ENCODE measurements at places on chromosomes 6 and 20. TPM values are rescaled to one million over a fixed set of nuclear protein-coding genes. Genes with fewer than 3 reads are reported as not detected.

DNA sequence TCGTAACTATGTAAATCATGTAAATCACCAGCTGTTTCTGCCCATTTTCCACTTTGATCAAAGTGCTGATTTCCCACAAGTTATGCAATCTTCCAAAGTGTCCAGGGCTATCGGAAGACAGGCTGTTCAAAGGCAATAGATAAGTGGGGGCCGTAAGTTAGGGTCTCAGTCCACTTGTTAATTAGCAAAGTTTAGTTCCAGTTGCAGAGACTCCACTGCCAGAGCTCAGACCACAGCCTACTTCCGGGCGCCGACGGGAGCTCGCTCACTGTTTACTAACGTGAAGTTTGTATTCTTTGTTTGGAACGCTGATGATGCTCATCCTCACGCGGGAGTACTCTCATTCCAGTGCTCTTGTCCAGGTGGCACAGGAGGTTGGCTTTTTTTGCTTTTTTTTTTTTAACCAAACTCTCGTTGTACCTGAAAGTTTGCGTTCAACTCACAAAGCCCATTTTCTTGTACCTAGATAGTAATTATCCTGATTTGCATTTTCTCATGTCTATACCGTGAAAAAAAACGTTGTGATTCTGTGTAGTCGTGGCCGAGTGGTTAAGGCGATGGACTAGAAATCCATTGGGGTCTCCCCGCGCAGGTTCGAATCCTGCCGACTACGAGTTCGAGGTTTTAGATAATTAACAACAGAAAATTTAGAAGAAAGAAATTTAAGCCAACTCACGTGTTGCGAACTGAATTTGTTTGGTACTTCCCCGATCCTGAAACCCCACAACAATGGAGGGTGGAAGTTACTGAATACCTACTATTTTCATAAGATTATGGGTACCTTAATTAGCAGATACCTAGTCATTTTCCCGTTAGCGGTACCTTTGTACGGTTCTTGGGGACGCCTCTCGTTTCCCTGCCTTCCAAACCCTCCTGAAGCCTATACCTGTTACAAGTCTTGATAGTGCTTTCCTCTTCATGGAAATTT is 29.9 kb upstream of the ZNF184 start:
- peak overlapping the region; percentile 71 for H3K27ac ChIP-seq
- H3K27me3 ChIP-seq, result peaks cover 52% of the 10 kb centered on the region
- H3K4me3 ChIP-seq, result peak overlapping the region; percentile 80
- H3K36me3 ChIP-seq, result peaks cover 1% of the 10 kb centered on the region

DNA sequence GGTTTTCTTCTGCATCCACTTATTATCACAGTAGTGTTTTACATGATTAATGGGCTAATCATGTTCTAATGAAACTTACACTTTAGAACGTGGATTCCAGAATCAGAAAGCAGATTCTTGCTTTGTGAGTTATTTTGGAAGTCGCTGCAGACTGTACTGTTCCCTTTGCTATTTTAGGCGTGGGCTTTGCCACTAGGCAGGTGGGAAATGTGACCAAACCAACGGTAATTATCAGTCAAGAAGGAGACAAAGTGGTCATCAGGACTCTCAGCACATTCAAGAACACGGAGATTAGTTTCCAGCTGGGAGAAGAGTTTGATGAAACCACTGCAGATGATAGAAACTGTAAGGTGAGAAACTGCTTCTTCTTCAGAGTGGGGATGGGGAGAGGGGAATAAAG is 598 bp downstream of the FABP7 start:
- no peaks in the 10 kb centered on the region for H3K4me1 ChIP-seq
- H3K27me3 ChIP-seq, result peaks cover 35% of the 10 kb centered on the region
- no peak for DNase-seq

The CPXM1 gene
- total RNA-seq, result 0.68 TPM

- peaks cover 6% of the 10 kb centered on the region for H3K36me3 ChIP-seq
- peak; percentile 70 for DNase-seq
- no peaks in the 10 kb centered on the region for H3K27me3 ChIP-seq
- H3K4me3 ChIP-seq, result peak overlapping the region; percentile 75
Observed at GRCh38 chr20:53884859-53885541, 185.4 kb downstream of the BCAS1 start.

DNA sequence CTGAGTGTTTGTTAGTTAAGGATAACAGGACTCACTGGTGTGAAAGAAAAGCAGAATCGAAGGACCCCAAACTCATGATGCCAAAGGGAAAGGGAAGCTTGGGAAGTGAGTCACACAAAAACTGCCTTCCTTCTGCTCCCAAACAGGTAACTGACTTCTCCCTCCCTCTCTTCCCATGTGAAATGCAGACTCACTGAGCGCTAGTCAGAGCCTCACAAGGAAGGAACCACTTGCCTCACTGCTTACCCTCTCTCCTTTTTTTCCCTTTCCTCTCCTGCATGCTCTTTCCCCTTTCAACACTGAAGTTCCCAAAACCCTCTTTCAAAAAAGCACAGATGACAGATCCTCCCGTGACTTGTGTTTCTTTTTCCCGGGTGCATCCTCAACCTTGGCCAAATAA is 56.4 kb downstream of the LYRM4 start:
- no peaks in the 10 kb centered on the region for H3K36me3 ChIP-seq
- no peak overlapping the region for H3K4me3 ChIP-seq
- H3K4me1 ChIP-seq, result peaks cover 8% of the 10 kb centered on the region

GRCh38 chr6:130780122-130780521 is 47.1 kb upstream of the SMLR1 start:
- DNase-seq, result no peak
- peaks cover 4% of the 10 kb centered on the region for H3K36me3 ChIP-seq
- H3K27ac ChIP-seq, result no peak overlapping the region
- no peaks in the 10 kb centered on the region for H3K27me3 ChIP-seq

GRCh38 chr6:32843331-32843978 is 392 bp downstream of the PSMB8 start:
- H3K27me3 ChIP-seq, result no peaks in the 10 kb centered on the region
- DNase-seq, result no peak
- H3K27ac ChIP-seq, result peak overlapping the region; percentile 95
- H3K4me1 ChIP-seq, result peaks cover 61% of the 10 kb centered on the region

The SCRT2 gene
- not detected for total RNA-seq

GRCh38 chr6:36263390-36264000 is 6.4 kb upstream of the PNPLA1 start:
- peaks cover 21% of the 10 kb centered on the region for H3K27me3 ChIP-seq
- H3K27ac ChIP-seq, result no peak overlapping the region
- H3K4me3 ChIP-seq, result no peak overlapping the region
- no peak for DNase-seq
- no peaks in the 10 kb centered on the region for H3K36me3 ChIP-seq

DNA sequence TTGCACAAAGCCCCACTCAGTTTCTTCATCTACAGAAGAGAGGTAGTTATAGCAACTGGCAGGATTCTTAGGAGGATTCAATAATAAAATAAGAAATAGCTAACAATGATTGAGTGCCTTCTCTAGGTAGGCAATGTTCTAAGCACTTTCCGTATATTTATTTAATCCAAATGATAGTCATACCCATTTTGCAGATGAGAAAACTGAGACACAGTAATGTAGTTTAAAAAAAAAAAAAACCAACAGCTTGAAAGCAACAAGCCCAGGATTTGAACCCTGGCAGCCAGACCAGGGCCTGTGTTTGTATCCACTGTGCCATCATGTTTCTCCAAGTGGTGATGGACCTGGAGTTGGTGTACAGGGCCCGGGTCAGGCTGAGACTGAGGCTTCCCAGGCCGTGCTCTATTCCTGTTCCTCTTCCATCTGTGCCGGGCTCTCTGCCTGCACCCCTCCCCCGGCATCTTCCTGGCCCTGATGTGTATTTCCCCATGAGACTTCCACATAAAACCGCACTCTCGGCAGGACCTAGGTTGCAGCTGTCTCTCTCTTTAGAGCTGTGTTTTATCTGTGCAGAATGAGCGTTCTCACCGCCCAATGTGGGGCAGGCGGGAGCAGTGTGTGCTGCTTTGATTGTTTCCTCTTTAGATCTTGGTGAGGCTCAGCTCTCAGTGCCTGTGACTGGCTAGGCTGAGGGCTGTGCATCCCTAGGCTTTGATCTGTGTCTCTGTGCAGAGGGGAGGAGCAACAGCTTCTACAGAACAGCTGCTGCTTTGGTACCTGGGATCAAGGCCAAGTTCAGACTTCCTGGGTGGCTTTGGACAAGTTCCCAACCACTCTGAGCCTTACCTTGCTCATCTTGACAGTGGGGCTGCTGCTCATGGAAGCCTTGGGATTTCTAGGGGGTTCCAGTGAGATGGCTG is 49.5 kb downstream of the TOX2 start:
- H3K27ac ChIP-seq, result no peak overlapping the region
- H3K4me3 ChIP-seq, result no peak overlapping the region
- no peak for DNase-seq
- peaks cover 45% of the 10 kb centered on the region for H3K27me3 ChIP-seq
- peaks cover 14% of the 10 kb centered on the region for H3K4me1 ChIP-seq

DNA sequence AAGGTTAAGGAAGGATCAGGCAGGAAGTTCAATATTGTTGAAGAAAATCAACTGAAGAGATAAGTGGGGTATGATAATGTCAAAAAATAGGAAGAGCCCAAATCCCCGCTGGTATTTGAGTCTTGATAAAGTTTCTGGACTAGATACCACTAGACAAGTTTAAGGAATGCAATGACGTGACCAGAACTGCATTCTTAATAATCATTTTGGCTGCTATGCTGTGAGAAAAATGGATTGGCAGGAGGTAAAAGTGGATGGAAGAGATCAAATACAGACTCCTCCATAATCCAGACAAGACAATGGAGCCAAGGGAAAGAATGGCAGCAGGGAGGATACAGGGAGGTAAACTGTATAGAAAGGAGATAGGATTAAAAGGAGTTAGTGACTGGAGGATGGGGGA is 128.2 kb downstream of the COL12A1 start:
- H3K4me1 ChIP-seq, result no peaks in the 10 kb centered on the region
- no peak overlapping the region for H3K27ac ChIP-seq
- no peaks in the 10 kb centered on the region for H3K27me3 ChIP-seq
- H3K4me3 ChIP-seq, result no peak overlapping the region
- no peak for DNase-seq

The PRKN gene
- not detected for total RNA-seq

DNA sequence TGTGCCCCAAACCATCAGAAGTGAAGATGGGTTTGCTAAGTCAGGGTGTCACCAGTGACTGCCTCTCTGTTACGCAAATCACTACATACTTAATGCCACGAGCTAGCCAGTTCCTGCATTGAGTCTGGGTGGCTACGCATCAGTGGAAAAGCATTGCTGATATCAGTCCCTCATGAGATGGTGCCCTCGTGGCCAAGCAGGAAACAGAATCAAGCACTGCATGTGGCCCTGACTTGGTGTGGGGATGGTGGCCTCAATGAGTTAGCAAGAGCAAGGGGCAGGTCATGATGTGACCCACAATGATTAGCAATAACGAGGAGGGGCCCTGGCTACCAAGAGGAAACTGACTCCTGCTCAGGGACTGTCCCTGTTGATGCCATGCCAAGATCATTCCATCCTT is 51.6 kb upstream of the FNDC1 start:
- H3K27ac ChIP-seq, result no peak overlapping the region
- peaks cover 7% of the 10 kb centered on the region for H3K4me1 ChIP-seq
- H3K4me3 ChIP-seq, result no peak overlapping the region
- H3K27me3 ChIP-seq, result peaks cover 3% of the 10 kb centered on the region
- DNase-seq, result no peak

The IER3 gene
- total RNA-seq, result 62.7 TPM

The SLC32A1 gene
- not detected for total RNA-seq

- H3K36me3 ChIP-seq, result peaks cover 35% of the 10 kb centered on the region
- peaks cover 6% of the 10 kb centered on the region for H3K27me3 ChIP-seq
- H3K27ac ChIP-seq, result no peak overlapping the region
- peaks cover 18% of the 10 kb centered on the region for H3K4me1 ChIP-seq
Observed at GRCh38 chr6:157943249-157943963, 38.3 kb upstream of the SYNJ2 start.

The WFDC12 gene
- not detected for total RNA-seq

DNA sequence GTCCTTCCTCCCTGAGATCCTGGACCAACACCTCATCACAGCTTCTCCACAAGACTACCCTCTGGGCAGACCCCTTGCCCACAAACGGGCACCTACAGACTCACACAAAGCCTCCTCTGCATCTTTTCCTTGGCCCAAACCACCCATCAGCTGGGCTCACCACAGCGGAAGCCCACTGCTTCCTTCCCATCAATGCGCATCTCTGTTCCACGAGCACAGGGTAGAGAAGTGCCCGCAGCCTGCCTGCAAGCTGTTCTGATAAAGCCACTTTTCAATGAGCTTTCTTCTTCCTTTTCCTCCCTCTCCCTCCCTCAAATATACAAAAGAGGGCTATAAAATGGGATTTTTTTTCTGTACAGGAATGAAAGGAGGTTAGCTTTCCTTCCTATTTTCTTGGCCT is 111.2 kb downstream of the NFATC2 start:
- H3K27ac ChIP-seq, result peak overlapping the region; percentile 68
- H3K36me3 ChIP-seq, result peaks cover 62% of the 10 kb centered on the region
- DNase-seq, result peak; percentile 72
- peaks cover 82% of the 10 kb centered on the region for H3K4me1 ChIP-seq
- no peaks in the 10 kb centered on the region for H3K27me3 ChIP-seq
